ENCODE measurements at places on chromosomes 4 and X.

DNA sequence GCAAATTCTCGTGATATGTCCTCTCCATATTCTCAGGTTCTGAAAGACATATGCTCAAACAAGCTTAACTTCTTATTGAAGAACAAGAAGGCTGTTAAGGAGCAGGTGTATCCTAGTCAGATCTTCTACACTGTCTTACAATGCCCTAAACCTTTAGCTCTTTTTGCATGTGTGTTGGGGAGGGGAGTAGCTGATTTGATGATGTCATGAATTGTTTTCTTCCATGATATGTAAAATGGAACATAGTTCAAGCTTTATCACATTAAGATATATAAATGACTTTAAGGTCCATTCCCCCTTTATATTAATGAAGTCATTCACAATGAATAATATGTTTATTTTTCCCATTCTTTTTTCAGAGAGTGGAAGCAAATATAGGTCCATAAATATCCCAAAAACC is 332.5 kb upstream of the FAM241A start:
- no peak for DNase-seq

GRCh38 chr4:125517831-125518230 is 203.1 kb downstream of the FAT4 start:
- DNase-seq = no peak

DNA sequence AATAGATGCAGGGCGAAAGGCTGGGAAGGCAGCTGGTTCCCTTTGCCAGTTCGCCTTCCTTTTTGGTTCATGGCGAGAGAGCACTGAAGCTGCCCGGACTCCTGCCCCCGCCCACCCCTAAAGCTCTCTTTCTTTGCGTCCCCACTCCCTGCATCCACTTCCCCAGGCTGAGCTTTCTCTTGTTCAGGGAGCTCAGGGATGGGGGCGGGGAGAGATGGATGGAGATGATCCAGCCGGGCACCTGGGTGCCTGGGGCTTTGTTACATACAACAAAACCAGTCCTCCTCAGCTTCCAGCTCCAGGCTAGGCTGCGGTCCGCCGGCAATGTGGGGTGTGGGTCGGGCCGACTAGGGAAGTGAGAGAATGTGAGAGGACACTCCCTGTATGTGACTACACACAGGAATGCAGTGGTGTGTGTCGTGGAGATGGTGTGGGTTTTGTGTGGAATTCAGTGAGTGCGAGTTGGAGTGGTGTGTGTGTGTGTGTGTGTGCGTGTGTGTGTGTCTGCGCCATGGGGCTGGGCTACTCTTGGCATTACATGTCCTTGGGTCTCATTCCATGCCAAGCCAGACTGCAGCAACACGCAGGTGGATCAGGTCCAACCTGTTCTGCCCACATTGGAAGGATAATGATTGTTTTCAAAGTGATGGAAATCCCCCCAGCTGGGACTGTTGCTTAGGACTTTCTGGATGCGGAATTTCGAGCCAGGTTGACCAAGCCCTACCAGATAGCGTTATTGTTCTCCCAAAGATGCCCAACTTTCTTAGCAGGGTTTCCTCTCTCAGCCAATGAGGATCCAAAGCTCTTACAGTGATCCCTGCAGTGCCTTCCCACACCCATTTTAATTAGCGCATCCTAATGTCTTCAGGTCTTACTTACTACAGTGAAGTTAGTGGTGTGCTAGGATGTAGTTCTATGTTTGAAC is 149.4 kb upstream of the CHRDL1 start:
- DNase-seq = no peak

- no peak for DNase-seq
These were observed 157.6 kb downstream of the RASL11B start for GRCh38 chr4:53019485-53020382.

DNA sequence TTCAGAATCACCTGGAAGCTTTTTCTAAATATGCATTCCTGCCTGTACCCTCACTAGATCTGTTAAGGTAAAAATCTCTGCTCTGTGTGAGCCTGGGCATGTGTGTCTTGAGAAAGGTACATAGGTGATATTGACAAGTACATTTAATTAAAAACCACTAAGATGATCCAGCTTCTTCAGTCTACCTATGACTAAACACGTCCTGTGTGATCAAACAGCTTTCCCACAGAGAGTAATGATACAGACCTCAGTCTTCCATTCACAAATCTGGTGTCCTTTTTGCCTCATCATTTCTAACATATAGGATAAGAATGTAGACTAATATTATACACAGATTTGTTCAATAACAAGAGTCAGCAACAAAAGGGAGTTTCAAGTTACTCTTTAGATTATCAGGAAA is 42.6 kb downstream of the GALNT7 start:
- DNase-seq = no peak

DNA sequence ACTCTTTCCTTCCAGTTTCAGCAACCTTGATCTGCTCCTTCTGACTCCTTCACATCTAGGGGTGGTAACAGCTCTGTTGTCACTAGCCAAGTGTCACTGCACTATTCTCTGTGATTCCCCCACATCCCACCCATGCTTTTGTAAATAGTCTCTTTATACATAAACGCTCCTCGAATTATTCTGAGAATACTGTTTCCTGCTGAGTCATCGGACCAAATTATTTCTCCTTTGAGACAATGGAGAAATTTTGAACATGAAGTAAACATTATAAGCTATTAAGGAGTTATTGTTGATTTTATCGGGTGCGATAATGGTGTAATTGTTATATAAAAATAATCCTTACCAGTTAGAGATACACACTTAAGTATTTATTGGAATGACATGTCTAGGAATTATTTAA is 245.1 kb upstream of the RPS6KA3 start:
- DNase-seq = no peak

- no peak for DNase-seq
These were observed 2268.1 kb downstream of the PCDH7 start for GRCh38 chr4:32988165-32988811.

DNA sequence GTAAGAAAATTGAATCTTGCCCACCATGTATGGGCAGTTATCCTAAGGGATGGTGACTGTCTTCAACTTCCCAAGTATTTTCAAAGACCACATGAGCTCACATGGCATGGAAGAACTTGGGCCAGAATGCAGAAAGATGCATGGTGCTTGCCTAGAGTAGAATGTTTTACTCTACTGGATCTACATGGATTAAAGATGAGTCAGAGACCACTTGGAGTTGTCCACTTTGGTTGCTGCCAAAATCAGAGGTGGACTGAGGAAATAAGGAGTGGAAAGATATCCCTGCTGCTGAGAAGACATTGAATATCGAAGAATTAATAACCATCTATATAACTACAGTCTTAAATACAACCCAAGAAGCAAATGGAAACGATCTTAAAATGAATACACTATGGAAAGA is 498.1 kb downstream of the NLGN4X start:
- no peak for DNase-seq

DNA sequence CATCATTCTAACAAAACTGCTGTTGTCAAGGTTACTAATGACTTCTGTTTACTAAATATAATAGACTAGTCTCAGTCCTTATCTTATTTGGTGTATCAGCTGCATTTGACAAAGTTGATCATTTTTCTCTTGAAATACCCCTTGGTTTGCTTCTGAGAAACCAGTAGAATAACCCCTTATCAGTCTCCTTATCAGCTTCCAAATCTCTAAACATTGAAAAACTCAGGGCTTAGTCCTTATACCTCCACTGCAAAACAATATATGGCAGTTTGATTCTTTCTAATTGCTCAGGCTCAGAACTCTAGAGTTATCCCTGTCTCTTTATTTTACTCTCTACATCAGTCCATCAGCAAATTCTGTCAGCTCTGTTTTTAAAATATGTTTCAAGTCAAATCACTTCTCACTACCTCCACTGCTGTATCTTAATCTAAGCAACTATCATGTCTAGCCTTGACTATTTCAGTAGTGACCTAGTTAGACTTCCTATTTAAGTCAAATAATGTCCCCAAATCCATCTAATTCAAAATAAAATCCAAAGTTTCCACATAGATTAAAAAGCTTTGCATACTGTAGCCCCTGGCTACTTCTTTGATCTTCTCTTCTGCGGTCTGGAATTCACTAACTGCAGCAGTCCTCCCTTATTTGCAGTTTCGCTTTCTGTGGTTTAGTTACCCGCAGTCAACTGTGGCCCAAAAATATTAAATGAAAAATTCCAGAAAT is 87.1 kb upstream of the NPNT start:
- DNase-seq = no peak

DNA sequence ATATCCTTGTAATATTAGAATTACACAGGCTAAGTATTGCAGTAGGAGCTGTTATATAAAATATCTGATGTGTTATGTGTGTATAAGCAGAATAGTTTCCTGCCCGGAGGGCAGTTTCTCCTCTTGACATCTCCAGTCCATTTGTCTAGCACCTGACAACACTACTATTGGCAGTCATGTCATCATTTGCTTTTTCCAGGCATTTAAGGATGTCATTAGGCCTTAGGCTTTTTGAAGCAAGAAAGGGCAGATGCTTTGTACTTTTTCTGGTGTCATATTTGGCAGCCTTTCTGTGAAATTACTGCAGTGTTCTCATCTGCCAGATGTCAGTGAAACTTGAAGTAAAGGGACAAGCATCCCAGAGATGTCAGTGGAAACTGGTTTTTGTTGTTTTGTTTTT is 2017.6 kb upstream of the IGFBP7 start:
- DNase-seq = no peak

GRCh38 chr4:54281054-54281766 is 52.1 kb downstream of the PDGFRA start:
- DNase-seq = no peak

DNA sequence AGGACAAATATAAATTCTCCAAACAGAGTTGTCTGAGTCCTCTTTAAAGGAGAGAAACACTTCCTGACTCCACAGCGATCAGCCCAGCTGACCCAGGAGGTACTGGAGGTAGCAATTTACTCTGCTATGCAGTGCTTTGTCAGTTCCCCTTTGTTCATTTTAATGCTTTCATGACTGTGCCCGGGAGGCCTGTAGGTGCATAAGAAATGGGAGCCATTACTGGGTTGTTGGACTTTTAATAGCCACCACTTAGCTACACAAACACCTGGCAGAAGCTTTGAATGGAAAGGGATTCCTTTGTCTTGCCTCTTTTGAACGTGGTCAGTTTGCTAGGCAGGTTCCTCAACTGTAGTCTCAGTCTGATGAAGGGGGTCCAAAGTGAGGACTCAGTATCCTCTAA is 59.0 kb upstream of the AFF2 start:
- no peak for DNase-seq

GRCh38 chr4:145843148-145843547 is 95.5 kb downstream of the ZNF827 start:
- DNase-seq = no peak

DNA sequence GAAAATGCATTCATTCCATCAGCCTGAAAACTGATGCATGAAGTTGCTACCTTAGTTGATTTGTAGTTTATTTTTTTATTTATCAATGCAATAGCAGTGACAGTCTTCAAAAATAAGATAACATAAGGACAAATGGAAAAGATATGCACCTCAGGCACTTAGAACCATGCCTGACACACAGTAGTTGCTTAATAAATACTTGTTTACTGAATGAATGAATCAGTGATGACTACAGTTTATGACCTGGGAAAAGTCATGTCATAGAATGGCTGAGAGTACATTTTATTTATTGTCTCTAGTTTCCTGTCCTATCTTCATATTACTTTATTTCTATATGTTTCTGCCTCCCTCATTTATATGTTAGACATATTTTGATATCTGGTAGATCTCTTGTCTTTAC is 171.8 kb downstream of the TLL1 start:
- no peak for DNase-seq

- peak; percentile 67 for DNase-seq
These were observed 91.3 kb downstream of the NSUN7 start for GRCh38 chr4:40840985-40841571.

GRCh38 chr4:92253550-92253949 is 50.2 kb upstream of the GRID2 start:
- DNase-seq = no peak

DNA sequence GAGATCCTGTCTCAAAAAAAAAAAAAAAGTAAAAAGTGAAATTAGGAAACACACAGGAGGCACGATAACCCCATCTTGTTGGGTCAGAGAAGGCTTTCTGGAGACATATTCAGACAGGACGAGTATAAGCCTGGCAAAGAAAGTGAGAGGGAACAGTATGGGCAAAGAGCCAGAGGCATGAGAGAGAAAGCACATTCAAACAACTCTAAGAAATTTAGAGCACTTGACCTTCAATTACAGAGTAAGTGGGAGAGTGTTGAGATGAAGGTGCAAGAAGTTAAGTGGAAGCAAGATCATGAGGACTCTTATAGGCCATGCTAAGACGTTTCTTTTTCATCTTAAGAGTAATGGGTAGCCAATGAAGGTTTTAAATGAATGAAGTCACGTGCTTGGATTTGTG is 70.4 kb downstream of the ELOVL6 start:
- no peak for DNase-seq

DNA sequence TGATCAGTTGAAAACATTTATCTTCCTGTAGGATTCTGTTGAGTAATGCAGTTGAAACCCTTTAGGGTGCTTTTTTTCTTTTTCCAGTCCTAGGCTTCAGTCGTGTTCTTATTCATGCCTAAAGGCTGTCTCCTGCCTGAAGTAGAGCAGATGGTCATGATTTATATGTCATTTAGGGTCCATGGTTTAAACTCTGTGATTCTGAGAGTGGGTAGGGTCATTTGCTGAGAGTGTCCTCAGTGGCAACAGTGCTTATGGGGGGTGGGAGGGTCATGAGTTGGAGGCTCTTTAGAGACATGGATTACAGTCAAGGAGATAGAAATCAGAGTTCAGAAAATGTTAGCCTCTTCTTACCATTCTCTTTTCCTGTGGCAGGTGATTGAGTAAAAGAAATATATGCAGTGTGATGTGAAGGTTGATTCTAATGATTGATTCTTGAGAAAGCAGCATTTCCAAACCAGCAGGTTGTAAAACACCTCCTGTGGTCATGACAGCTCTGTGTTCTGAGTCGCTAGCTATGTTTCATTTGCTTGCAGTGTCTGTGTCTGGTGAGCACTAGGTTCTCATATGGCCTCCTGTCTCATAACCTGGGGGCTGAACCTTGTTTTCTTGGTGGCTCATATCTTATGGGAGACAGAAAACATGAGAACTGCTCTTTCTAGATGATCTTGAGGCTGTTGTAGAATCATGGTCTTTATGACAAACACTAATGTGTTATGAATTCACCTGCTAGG is 60.4 kb downstream of the JADE1 start:
- DNase-seq = no peak

Measured in CD4-positive, alpha-beta T cell treated with Interleukin-6 for 4 hours (primary cell).